ENCODE measurements at places on chromosomes 11 and 22.
A peak's percentile ranks its signal among the peaks of the same experiment; 100 is the strongest.

DNA sequence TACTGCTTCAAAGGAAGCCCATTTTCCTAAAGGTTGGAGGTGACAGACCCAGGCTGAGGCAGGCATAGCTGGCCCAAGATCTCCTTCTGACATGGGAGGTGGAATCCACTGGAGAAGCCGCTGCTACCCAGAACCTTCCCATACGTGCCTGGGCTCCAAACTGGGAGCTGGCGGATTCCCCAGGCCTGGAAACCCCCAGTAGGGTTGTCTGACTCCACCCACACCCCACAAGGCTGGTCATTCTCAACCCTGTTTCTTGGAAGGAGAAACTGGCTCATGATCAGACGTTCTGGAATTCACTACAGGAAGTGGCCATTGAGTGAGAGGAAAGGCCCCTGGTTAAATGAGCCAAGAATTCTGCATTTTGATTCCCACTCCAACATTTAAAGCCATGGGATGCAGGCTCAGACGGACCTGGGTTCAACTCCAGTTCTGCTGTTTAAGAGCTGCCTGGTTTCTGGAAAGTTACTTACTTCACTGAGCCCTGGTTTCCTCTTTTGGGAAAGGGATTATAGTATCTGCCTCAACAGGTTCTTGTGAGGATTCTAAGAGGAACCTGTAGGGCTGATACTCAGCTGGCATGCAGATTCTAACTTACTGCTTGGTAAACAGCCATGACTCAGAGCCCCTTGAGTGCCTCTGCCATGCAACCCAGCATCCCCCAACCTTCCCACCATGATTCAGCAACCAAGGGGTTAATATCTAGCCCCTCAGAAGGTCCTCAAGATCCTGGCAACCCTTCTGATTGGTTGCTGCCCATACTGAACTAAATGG lies 19.4 kb upstream of the TSKU start:
- DNase-seq: no peak

DNA sequence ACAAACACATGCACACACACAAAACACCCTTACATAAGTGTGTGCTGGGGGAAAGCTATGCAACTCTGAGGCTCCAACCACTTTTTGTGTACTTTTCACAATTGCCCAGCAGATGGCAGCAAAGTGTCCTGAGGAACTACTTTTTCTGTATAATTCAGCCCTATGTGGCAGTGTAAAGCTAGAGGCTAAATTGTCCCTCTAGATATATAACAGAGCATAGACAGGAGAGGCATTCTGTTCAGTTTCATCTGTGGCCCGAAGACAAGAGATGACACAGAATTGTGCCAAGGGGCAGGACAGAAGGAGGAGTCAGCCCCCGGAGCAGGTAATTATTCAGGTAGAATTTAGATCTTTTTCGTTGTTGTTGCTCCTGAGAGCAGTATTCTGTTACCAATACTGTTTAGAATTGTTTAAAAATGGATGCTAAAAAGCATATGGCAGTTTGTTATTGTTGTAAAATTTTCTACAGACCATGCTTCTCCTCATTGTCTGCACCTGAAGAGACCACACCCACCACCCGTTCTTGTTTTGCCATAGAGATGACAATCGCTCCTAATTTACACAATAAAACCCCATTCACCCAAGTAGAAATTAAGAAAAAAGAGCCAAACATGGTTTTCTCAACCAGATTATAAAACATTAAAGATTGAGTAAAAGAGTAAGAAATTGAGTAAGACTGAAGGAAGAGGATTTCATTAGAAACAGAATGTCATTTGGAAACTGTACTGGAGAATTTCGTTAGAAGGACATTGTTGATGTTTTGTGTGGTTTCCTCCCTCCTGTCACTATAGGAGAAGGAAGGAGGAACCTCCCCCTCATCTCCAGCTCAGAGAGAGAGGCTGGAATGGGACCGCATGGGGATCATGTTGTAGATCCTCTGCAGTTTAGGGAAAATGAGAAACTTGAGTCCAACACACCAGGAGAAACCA lies 14.5 kb upstream of the MS4A7 start:
- DNase-seq: peak; percentile 72

- DNase-seq: no peak
Observed at GRCh38 chr11:35313760-35314153, 105.6 kb downstream of the SLC1A2 start.

DNA sequence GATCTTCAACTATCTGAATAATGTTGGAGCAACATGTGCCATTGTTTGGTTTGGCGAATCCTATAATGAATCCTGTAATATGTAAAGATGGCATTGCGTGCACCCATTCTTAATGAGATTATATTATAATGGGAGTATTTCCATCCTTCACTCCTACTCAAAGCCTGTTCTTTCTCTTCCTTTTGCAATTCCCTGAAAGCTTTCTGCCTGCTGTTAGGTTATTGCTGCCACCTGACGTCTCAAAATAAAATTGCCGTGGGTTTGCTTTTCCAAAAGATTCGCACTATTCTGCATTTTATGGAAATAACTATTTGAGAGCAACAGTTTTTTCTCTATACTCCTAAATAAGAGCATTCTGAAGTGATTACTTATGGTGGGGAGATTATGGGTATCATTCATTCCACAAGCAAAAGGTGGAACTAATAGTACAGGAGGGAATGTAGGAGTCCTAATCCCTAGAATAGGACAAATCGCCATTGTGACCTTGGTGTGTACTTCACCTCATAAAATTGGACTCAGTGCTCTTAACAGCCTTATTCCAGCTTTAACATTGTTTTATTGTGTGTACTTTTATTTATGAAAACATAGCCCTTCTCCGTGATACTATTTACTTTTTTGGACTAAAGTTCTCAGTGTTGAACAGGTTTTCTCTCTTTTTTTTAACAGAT lies 69.6 kb upstream of the ALKBH3 start:
- DNase-seq: no peak

DNA sequence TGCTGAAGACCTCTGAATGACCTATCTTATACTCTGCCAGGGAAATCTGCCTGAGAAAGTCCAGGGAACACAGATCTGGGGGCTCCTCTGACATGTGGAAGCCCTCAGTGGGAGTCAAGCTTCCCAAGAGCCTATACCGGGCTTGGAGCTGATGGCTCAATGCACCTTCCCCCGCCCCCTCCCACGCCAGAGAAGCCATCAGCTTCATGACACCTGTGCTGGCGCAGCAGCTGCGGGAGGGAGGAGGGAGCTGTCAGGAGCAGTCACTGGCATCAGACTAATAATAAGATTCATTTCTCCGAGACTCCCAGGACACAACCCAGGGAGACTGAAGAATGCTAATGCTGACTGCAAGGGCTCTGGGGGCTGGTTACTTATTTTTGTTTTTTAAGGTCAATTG lies 47.8 kb downstream of the SPATA19 start:
- no peak for DNase-seq

DNA sequence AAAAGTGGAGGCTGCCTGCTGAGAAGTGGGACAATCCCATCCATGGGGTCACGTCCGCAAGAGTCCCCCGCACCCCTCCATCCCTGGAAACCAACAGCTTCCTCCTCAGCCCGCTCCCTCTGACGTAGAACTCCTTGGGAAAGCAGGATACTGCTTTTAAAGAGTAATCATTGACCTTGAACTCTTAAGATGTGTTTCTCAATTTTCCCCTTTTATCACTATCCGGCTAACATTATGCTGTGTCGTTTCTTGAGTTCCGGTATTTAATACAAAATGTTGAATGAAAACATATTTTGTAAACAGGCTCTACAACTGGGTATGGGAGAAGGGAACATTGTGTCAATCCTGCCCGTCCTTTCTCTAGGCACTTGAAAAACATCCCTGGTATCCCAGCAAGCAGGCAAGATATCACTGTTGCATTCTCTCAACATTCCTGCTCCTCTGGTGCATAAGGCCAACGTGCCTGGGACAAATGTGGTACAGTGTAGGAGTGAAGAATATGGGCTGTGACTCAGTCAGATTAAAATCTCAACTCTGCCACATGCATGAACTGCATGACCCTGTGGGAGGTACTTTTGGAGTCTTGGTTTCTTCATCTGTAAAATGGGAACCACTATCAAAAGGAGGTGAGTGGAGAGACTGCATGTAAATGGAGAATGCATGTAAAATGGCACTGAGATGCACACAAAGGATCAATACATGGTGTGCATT lies 52.8 kb downstream of the WT1 start:
- no peak for DNase-seq

DNA sequence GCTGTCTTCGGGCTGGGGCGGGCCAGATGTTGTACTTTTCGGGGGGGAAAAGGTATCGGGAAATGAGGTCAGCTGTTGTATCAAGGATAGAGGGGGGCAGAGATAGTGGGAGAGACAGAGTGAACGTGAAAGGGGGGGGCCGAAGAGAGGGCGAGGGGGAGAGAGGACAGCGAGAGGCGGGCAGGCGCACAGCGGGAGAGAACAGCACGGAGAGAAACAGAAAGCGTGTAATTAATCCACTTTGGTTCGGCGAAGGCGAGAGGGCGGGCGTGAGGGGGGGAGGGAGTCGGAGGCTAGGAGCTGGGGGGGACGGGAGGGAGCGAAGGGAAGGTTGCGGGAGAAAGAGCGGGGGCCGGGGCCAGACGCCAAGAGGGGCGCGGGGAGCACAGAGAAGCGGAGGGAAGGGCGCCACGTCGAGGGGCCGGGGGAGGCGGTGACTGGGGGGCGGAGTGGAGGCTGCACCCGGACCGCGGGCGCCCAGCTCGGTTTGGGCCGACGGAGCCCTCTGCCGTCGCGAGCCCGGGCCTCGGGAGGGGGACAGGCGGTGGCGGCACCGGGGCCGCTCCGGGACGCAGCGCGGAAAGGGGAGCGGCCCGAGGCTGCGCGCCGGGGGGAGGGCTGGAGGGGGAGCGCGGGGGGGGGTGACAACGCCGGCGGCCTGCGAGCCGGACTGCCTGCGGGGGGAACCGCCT lies 612 bp downstream of the IGF2 start:
- no peak for DNase-seq

DNA sequence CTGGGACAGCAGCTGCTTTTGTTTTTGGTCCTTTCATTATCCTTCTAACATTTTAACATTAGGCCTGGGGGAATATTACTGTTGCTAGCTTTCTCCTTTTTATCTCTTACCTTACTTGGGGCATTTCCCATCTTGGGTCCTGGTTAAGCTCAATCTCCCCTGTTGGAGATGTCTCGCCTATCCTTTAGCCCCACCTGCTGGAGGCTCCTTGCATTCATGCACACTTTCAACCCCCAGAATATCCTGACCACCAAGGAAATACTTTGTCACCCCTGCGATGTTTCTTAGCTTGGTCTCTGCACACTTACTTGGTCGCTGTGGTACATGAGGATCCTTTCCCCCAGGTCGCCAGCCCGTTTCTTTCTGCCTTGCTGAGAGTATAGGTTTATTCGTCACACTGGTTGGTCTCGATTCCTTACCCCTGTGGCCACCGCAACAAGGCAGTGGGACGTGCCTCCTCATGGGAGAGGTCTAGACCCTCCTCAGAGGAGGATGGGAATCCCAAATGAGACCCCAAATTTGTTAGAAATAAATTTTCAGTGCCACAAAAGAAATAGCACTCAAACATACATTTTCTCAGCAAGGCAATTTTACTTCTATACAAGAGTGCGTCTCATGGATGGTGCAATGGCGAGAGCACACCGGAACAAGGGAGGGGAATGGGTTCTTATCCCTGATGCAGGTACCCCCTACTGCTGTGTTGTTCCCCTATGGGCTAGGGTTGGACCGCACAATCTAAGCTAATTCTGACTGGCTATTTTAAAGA lies 5.4 kb upstream of the TXN2 start:
- DNase-seq: peak; percentile 60
